ENCODE measurements at places on chromosomes 7 and 10.

- no peak for DNase-seq
Measured at GRCh38 chr7:115009139-115009538, 87.2 kb downstream of the MDFIC start.

DNA sequence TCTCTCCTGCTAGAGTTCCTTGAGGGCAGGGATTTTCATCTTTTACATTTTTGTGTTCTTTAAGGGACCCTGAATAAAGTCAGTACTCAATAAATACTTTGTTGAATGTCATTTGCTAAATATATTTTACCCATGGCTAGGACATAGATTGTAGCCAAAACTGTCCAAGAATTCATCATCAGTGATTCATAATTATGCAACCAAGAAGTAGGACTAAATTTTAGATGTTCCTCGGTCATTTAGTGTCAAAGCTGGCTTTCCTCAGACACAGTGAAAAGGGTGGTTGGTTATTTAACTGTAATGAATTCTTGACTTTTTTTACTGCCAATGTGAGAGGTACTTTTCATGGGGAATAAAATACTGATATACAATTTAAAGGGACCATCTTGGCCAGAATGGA is 3.3 kb downstream of the NUDT13 start:
- DNase-seq, result no peak

DNA sequence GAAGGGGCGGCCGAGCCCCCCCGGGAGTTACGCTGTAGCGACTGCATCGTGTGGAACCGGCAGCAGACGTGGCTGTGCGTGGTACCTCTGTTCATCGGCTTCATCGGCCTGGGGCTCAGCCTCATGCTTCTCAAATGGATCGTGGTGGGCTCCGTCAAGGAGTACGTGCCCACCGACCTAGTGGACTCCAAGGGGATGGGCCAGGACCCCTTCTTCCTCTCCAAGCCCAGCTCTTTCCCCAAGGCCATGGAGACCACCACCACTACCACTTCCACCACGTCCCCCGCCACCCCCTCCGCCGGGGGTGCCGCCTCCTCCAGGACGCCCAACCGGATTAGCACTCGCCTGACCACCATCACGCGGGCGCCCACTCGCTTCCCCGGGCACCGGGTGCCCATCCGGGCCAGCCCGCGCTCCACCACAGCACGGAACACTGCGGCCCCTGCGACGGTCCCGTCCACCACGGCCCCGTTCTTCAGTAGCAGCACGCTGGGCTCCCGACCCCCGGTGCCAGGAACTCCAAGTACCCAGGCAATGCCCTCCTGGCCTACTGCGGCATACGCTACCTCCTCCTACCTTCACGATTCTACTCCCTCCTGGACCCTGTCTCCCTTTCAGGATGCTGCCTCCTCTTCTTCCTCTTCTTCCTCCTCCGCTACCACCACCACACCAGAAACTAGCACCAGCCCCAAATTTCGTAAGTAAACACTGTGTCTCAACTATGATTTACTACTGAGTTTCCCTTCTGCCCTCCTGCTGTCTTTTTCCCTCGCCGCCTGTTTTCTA is 666 bp downstream of the NRG3 start:
- DNase-seq, result no peak

DNA sequence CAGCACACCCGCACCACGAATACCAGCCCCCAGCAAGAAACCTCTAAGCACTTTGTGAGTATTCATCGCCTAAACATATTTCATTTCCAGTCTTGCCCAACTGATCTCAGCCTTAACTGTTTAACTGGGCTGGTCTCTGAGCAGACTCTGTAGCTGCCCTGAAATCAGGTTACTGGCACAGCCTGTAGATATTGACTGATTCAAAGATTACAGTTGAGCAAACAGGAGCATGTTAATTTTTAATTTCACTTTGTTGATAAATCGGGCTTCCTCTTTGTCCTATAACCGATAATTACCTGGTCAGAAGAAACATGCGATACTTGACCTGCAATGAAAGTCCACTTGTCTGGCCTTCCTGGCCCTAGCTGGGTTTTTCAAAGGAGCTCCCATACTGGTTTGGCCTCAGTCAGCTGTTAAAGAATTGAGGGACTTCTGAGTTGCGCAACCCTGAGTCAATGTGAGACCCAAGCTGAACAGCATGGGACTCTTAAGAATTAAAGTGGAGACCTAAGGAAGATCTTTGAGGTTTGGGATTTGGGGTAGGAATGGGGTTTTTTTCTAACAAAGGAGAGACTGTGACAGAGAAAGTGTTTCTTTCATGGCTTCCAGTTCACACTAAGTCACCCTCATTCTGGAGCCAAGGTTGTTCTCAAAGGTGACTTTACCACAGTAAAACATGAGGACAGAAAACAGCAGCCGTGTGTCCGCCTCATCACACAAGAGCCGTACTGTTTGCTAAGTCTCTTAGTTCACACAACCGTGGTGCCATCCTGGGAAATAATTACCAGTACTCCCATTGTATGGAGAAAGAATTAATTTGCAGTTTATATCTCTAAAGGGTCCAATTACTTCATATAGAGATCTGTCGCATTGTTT is 75.9 kb downstream of the PPP1R3C start:
- no peak for DNase-seq

- DNase-seq, result no peak
Measured at GRCh38 chr10:58171146-58171545, 96.5 kb downstream of the IPMK start.

DNA sequence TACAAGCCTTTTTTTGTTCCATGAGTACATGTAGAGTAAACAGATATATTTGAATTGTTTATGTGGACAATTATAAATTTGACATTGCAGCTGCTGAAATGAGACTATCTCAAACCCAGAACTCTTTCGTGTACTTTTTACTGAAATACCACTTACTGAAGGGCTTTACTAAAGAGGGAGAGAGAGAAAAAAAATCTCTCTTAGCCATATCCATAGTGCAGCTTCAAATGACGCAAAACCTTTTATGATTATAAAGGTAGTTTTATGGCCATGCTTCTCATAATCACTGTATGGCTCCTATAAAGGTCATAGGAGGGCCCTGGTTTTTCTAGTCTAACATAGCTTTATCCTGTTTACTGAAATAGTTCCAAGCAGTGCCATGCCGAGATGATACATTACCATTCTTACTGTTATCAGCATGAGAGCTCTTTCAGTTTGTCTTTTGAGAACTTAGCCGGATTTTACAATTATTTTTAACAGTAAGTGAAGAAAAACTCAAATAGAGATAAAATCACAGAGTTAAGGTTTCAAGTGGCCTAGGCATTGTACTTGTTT is 35.1 kb downstream of the KCND2 start:
- no peak for DNase-seq

DNA sequence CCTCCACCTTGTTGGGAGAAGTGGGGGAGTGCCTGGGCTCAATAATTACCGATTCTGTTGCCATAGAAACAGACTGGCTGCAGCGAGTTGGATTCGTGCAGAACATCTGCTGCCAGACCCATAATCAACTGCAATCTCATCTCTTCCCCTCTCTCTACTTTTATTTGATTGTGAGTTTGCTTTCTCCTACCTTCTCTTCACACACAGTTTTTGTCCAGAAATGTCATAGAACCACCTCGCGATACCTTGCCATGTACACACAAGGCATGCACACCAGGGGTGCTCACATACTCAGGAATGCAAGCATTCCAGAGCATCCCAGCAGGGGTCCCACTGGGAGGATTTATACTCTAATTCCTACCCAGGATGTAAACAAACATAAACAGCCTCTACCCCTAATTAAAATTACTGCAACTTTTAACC is 262.2 kb upstream of the AOAH start:
- DNase-seq, result no peak

DNA sequence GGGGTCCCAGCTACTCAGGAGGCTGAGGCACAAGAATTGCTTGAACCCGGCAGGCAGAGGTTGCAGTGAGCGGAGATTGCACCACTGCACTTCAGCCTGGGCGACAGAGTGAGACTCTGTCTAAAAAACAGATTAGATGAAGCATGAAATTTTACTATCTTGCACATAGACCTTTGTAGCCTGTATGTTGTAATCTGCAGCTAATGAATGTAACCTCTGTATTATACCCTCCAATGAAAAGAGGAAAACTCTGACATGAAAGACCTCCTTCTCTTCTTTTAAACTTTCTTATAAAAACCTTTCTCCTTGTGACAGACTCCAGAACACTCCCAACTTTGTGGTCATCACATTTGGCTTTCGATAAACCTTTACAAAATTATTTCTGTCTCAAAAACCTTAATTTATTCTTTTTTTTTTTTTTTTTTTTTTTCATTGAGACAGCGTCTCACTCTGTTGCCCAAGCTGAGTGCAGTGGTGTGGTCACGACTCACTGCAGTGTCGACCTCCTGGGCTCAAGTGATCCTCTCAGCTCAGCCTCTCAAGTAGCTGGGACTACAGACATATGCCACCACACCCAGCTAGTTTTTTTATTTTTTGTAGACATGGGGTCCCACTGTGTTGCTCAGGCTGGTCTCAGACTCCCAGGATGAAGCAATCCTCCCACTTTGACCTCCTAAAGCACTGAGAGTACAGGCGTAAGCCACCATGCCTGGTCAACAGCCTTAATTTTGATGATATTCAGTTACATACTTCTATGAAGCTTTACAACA is 97.4 kb downstream of the SVOPL start:
- DNase-seq, result no peak

- DNase-seq, result no peak
Measured at GRCh38 chr7:75716992-75717626, 21.6 kb downstream of the HIP1 start.

- DNase-seq, result no peak
Measured at GRCh38 chr10:118449521-118449920, 107.4 kb upstream of the FAM204A start.

GRCh38 chr10:127207081-127207480 is 10.7 kb upstream of the INSYN2A start:
- DNase-seq, result no peak

- no peak for DNase-seq
Measured at GRCh38 chr7:42253316-42253715, 16.3 kb upstream of the GLI3 start.

DNA sequence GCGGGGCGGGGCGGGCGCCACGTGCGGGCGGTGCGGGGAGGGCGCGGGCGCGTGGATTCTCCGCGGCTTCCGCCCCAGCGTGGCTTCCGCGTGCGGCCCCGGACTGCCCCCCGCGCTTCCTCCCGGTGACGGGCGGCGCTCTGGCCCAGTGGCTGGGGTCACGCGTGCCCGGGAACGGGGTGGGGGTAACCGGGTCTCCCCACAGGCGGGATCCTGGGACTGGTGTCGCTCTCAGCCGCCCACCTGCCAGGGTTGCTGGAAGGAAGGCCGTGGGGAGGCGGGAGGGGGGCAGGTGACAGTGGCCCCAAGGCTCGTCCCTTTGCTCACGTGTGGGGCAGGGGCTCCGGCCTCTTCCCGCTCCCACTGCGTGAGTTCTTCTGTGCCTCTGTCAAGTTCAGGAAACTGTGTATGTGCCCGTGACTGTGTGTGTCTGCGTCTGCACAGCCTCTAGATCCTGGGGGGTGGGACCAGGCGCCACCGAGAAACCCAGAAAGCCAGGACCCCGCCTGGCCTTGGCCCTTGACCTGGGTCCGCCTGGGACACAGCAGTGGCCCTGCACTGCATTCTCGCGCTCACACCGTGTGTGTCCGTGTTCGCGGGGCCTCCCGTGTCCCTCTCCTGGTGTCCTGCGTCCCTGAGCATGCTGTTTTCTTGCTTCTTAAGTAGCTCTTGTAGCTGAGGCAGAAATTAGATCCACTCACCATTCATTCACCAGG is 919 bp downstream of the MAFK start:
- DNase-seq, result no peak

GRCh38 chr7:115410972-115411686 is 489.2 kb downstream of the MDFIC start:
- DNase-seq, result no peak

- no peak for DNase-seq
Measured at GRCh38 chr10:75028748-75029147, 82.7 kb upstream of the SAMD8 start.

GRCh38 chr10:75202321-75203045 is 8.1 kb upstream of the VDAC2 start:
- DNase-seq, result no peak

DNA sequence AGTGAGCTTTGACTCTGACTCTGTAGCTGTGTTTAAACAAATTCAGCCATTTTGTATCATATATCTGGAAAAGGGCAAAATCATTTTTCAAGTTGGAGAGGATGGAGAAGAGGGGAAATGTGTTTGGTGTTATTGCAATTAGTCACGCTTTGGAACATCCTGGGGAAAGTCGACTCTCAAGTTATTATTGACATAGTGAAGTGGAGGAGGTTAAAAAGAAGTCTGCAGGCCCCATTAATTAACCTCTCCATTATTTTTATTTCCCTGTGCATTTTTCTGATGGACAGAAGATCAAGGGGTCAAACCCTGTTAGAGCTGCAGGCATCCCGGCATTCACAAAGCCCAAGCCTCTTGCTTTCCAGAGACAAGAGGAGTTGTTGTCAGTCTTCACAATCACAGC is 132.6 kb downstream of the TEX36 start:
- DNase-seq, result no peak

GRCh38 chr10:31896968-31897384 is 31.7 kb downstream of the ARHGAP12 start:
- no peak for DNase-seq

- DNase-seq, result no peak
Measured at GRCh38 chr7:113809581-113809980, 109.2 kb downstream of the PPP1R3A start.
